ENCODE measurements at places on chromosomes 1 and 21.

DNA sequence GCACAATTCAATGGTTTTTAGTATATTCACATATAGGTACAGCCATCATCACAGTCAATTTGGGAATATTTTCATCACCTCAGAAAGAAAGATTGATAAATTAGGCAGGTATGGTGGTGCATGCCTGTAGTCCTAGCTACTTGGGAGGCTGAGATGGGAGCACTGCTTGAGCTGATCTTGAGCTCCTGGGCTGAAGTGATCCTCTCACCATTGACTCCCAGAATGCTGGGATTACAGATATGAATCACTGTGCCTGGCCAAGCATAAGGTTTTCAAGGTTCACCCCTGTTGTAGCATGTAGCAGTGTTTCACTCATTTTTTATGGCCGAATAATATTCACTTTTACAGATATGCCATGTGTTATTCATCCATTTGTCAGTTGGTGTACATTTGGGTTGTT, 44.7 kb upstream of the MTF2 start:
- DNase-seq: no peak

- DNase-seq: no peak
Observed at GRCh38 chr1:30272277-30273020, 450.9 kb downstream of the MATN1 start.

GRCh38 chr1:16019644-16020277, 1.9 kb upstream of the HSPB7 start:
- DNase-seq: no peak

DNA sequence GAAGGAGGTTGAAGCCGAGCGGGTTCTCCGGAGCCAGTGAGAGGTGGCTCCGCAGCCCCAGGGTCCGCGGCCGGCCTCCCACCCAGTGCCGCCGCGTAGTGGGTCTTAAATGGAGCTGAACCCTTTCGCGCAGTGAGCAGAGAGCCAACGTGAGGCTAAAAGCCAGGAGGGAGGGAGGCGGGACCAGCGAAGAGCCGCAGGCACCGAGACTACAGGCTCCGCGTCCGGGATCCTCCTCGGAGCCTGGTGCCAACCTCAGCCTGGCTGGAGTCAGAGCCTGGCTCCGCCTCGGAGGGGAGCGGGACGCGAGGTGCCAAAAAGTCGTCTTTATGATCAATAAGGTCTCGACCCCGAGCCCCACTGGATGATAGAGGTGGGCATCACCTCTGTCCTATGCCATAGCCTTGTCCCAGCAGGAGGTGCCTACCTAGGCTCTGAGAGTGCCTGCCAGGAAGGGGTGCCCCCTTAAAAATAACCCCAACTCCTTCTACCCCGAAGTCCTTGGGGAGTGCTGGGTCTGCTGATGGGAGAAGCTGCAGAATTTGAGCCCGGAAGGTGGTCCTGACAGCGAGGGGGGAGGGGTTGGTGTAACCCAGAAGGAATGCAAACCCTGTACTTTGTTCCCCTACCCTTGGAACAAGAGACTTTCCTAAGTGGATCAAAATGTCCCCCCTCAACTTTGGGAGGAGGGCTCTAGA, 1.6 kb downstream of the IGSF21 start:
- DNase-seq: no peak

GRCh38 chr1:244234009-244234643, 183.0 kb downstream of the ZBTB18 start:
- no peak for DNase-seq

DNA sequence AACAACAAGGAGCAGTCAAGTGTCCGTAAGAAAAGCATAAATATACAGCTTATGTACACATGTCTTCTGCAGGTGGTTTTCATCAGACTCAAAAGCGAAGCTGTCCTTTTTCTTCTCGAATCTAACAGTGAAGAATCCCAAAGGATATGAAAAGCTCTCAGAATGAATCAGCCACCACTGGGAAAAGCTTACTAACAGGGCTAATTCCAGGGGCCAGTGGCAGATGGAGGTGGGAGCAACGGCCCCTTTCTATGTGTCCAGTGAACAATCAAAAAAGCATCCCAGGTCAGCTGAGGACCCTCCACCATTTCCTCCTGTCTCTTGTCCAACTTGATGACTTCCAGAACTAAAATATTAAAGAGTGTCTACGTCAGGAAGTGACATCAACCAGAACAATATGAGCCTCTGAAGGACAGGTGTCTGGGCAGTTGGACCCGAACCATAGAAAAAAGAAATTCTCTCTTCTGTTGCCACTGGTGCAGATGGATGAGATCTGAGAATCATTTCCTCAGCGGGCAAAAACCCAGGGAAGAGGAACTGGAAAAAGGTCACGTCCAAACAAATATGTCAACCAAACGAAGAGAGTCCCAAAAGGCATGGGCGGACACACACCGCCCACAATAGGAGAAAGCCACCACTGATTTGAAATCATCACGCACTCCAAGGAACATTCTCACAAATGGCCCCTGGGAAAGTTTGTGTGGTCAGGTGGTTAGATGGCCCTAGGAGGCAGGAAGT, 70.4 kb upstream of the TIAM1 start:
- no peak for DNase-seq

GRCh38 chr1:220879509-220880361, 492 bp downstream of the HLX start:
- DNase-seq: peak; percentile 47

DNA sequence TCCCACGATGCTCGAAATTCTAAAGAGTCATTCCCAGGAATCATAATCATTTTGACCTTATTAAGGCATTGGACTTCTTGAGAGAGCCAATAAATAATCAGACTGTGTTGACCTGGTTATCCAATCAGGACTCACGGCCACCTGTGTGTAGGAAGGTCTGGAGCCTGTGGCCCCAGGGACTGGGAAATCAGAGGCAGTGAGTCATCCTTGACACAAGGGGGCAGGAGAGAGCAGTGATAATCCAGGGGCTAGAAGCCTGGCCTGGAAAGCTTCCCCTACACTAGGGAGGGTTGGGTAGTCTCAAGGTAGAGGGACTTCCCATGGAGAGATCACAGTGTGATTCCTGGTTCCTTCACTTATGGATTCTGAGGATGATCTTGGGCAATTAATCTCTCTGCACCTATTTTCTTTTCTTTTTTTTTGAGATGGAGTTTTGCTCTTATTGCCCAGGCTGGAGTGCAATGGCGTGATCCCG, 4.7 kb downstream of the MR1 start:
- DNase-seq: peak; percentile 72

DNA sequence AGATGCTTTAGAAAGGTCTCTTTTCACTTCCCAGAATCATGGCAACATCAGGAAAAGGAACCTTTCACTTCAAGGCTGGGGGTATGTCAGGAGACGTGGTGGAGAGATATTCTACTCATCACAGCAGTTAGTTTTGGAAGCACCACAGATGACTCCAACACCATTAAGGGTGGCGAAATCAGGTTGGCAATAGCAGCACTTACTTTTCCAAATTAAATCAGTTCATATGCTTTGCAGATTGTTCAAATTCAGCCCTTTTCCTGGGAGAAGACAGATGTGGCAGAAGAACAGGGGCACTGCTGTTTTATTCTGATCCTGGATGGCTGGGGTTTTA, 79.0 kb downstream of the RUNX1 start:
- DNase-seq: no peak

Data from fibroblast of pulmonary artery (primary cell).